CMK (cell line): ENCODE measurements at places on chromosomes 11 and 22.

DNA sequence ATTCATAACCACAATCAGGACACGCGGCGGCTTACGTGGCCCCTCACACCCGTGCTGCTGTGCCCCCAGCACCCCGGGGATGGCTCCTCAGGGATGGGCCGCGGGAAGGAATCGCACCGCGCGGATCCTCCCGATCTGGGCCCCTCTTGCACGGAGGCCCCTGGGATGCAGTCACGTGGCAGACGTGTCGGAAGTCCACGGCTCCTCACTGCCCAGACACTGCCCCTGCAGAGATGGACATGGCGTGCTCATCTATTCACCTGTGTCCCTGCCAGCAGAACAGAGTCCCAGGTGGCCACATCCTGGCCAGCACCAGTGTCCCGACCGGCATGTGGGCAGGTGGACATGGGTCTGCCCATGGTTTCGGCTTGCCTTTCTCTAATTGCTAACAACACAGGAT, 12.8 kb downstream of the MOB2 start:
- no peak for DNase-seq

- DNase-seq = no peak
These were observed 76.4 kb downstream of the C2CD3 start for GRCh38 chr11:74094393-74094792.

DNA sequence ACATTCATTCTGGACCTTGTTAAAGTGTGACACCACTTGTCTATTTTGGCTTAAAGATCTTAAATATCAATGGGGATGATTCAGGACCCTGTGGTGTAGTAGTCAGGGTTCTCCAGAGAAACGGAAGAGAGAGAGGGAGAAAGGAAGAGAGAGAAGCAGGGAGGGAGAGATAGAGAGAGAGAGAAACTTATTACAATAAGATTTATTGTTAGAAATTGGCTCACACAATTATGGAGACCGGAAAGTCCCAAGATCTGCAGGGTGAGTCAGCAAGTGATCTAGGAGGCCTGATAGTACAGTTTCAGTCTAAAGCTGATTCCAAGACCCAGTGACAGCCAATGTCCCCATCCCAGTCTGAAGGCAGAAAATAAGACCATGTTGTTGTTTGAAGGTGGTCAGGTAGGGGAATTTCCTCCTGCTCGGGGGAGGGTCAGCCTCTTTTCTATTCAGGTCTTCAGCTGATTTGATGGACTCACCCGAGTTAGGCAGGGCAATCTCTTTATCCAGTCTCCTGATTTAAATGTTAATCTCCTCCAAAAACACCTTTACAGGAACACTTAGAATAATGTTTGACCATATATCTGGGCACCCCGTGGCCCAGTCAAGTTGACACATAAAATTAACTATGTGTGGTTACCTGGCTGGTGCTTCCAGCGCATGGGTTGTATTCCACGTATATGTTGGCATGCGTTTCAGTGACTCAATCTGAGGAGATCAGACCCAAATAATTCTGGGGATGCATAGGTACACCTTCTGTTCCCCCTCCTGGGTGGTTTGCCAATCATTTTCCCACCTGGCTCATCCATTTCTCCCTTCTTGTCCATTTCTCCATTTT, 1350.5 kb downstream of the TBC1D22A start:
- DNase-seq = no peak

DNA sequence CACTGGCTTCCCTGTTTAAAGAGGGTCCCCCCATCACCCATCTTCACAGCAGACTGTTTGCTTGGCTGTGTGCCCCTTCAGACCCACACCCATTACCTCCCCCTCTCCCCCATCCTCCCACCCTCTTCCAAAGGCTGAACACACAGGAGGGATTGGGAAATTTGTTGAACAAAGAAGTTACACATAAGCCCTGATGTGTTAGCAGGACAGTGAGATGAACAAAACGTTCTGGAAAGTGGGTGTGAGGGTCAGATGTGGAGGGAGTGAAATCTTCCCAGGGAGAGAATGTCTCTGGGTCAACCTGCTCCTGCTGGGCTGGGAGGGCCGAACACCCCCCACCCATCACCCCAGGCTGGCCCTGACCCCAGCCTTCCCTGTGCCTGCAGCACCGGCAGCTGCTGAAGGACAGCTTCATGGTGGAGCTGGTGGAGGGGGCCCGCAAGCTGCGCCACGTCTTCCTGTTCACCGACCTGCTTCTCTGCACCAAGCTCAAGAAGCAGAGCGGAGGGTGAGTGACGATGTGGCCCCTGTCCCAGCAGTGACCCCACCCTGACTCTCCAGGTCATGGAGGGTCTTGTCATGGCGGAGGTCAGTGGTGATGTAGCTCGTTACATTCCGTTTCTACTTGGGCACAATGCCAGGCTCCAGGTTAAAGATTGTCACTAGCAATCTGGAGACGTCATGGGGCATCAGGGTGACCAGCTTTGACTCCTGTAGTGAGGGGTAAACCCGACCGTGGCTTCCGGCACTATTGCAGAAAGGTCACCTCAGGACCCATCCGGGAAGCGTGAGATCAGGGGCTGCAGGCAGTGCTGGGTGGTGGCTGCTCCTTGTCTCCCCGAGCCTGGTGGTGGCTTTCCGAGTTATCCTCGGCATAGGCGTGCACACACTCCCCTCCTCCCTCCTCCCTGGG, 103.5 kb downstream of the BCR start:
- no peak for DNase-seq

DNA sequence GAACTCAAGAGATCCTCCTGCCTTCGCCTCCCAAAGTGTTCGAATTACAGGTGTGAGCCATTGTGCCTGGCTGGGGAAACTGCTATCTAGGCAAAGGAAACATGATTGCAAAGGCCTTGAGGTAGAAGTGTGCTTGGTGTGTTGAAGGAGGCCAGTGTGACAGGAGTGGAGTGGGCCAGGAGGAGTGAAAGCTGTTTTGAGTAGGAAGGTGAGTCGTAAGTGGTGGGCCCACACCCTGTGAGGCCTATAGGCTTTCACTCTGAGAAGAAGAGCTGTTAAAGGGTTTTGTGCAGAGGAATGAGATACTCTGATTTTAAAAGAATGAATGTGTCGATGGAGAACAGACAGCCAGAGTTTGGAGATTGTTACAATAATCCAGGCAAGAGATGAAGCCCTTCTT, 43.4 kb downstream of the WEE1 start:
- no peak for DNase-seq

DNA sequence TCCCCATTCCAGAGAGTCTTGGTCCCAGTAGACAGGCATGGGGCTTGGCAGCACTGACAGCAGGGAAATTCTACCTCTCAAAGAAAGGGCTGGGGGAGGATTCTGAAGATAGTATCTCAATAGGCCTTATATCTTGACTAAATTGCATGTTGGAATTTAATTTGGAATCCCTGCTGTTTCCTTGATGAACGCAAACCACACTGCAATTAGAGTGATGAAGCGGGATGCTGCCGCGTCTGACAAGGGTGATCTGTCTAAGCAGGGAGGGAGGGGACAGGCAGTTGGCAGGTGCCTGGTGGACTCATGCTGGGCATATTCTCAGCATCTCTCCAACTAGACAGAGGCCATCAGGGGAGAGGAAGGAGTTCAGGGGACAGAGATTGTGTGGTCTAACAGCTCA, 48.4 kb downstream of the COMMD9 start:
- DNase-seq = no peak

- no peak for DNase-seq
These were observed 32.1 kb downstream of the ARHGEF17 start for GRCh38 chr11:73340164-73340563.

GRCh38 chr11:70545610-70545912, 147.2 kb downstream of the CTTN start:
- DNase-seq = no peak

DNA sequence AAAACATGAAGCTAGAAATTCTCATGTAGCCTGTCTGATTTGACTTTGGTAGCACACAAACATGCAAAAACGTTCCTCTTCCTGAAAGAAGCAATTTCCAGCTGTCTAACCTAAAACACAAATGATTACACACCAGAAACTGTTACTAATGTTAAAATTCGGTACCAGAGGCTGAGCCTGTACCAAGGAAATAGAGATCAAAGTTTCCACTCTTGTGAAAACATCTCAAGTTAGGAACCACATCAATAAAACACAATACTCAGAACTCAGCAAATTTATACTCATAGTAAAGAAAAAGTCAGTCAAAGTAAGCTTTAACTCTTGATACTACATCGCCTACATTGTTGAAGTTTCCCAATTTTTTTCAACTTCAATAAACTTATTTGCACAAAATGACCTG, 107.8 kb downstream of the FCHSD2 start:
- DNase-seq = no peak

DNA sequence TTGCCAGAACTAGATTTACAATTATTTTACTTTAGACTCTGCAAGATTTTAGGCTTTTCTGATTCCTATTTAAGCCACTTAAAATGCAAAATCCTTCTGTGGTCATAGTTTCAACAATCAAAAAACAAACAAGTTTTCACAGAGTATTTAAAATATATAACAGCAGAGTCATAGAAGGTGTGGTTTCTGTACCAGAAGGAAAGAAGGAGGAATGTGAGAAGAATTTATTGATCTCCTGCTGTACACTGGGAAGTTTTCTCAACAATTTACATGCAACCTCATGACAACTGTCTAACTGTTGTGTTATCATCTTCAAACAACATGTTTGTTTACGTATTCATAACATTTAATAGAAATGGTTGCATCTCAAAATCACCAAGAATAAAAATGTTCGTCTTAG, 102.3 kb upstream of the CEP126 start:
- DNase-seq = no peak

DNA sequence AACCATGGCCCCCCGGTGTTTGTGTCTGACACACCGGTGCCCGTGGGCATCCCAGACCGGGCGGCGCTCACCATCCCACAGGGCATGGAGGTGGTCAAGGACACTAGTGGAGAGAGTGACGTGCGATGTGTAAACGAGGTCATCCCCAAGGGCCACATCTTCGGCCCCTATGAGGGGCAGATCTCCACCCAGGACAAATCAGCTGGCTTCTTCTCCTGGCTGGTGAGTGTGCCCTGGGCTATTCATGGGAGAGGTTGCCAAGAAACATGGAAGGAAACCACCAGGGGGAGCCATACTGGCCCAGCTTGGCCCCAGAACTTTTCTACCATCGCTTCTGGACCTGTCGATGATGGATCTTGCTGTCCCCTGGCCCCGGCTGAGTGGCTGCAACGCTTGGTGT, 36.5 kb downstream of the PRDM11 start:
- no peak for DNase-seq

DNA sequence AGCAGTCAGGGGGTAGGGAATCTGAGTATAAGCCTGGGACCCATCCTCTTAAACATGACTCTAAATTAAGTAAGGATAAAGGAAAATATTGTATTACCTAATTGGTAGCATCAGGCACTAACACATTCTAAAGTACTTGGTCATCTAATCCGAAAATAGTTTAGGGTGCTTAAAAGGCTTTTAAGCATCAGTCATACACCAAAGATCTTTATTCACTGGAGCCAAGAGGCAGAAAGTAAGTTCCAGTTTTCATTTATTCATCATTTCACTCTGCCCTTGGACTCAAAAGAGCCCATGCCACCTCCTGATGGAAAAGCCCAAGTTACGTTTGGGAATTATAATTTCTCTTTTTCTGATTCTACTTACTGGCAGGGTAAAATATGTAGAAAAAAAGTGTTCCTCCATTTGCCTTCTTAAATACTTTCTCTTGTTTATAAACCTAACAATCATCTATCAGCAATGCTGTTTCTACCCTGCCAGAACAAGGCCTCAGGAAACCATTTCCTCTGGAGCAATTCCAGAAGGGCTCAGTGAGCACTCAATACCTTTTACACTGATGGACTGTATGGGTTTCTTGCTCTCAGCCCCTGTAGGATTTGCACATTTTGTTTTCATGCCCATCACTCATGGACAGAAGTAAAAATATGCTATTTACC, 120.1 kb upstream of the SLC5A12 start:
- no peak for DNase-seq

- no peak for DNase-seq
These were observed 122.6 kb downstream of the MICAL2 start for GRCh38 chr11:12232817-12233601.

- no peak for DNase-seq
These were observed 7.5 kb downstream of the GP1BB start for GRCh38 chr22:19730655-19731360.

GRCh38 chr11:45665933-45666647, 668 bp upstream of the CHST1 start:
- DNase-seq = no peak

DNA sequence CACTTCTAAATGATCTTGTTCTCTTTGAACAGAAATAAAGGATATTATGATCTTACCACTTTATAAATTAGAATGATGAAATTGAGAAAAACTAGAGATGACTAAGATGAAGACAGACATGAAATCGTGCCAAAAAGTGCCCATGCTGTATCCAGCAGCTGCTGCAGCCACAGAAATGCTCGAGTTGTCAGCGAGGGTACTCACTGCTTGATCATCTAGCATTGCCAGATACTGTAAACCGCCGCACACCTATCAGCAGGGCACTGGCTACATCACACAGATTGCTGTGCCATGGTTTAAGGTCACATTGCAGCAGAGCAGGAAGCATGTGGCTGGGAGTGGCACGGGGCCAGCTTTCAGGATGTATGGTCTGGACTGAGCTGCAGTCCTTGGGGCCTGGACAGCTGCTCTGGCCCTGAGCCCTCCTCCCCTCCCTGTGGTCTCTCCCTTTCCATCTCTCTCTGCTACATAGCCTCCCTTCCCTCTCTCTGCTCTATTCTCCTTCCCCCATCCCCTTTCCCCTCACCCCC, 51.0 kb upstream of the SEPTIN5 start:
- no peak for DNase-seq

- no peak for DNase-seq
These were observed 1.9 kb downstream of the CLDN5 start for GRCh38 chr22:19522190-19522880.

DNA sequence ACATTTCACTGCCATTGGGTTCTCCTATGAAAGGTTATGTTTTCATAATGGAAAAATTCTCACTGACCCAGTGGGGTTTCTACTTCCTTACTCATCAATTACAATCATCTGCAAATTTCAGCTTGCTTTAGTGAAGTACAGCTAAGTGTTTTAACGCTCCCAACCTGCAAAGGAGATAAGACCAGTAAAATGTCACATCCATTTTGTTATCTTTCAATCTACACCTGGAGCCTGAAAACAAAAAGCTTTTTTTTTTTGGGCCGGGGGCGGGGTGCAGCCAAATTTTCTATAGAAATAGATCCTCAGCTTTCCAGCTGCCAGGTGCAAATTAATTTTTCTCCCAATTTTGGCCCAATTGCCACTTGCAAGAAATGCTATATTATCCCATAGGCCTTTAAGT, 40.6 kb downstream of the CADM1 start:
- DNase-seq = no peak
